RPMI8226 (cell line): ENCODE measurements at places on chromosomes 6 and 20.

DNA sequence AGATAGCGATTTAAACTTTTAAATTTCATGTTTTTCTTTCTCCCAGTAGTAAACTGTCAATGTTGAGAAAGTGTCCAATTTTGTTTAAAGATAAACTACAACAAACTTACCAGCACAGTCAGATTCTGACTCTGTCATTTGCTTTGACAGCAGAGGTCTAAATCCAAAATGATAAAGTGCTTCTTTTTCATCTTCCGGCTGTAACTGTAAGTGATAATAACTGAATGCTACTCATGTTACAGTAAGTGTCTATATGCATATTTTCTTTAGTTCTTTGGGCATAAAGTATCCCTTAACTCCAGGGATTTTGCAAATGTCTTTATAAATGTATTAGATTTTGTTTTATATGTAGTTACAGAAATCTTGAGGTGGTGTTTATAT, 610.4 kb downstream of the RFPL4B start:
- no peak for DNase-seq

- DNase-seq = no peak
Observed at GRCh38 chr20:20755674-20756319, 43.4 kb upstream of the RALGAPA2 start.

GRCh38 chr6:3499603-3500002, 42.8 kb upstream of the SLC22A23 start:
- no peak for DNase-seq

DNA sequence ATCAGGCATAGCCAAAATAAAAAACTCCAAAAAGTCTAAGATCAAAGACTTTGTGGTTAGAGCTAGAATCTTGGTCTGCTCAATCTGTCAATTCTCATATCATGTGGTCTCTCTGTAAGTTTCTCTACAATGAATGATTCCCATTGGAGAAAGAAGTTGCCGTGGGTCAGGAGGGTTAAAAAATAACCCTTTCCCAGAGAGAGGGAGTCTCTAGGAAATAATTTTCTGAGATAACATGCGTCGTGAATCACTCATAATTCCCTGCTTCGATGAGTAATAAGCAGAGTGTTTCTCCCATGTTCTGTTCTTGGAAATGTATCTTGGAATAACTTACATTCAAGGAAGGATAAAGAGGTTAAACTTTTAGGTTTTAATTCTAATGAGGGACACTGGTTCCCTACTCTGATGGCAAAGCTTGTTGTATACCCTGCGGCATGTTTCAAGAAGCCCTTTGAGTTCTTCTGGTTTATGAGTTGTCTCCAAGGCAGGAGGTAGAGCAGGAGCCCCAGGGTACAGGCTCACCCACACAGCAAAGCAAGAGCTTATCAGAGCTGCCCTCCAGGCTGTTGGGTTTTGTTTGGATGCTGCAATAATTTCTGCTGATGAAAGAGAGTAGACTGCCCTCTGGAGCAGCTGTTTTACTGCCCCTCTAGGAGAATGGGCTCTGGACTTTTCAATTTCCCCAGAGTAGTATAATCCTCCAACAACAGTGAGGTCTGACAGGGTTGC, 599.1 kb downstream of the QKI start:
- DNase-seq = no peak

DNA sequence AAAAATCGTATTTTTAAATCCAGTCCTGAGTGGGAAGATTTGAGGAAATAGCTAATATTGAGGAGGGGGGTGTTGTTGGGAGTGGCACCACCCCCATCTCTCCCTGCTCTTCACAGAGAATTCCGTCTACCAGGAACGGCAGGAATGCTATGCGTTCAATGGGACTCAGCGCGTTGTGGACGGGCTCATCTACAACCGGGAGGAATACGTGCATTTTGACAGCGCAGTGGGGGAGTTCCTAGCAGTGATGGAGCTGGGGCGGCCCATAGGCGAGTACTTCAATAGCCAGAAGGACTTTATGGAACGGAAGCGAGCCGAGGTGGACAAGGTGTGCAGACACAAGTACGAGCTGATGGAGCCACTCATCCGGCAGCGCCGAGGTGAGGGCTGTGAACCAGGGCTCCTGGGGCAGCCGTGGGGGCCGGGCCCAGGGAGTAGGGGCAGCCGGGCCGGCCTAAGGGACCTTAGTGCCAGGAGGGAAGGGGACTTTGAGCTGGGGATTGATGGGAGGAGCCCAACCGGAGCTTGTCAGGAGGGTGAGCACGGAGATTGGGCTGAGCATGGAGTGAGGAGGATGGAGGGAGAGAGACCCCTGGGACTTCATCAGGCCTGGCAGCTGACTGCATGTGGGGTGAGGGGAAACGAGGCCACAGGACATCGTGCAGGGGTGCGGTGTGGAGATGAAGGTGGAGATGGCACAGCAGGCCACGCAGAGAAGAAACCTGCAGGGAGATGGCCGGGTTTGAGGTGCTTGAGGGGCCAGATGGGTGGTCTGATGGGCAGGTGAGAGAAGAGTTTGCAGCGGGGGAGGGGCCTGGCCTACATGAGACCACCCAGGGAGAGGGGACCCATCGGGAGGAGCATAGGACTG, 41.3 kb downstream of the HLA-DPB1 start:
- no peak for DNase-seq

DNA sequence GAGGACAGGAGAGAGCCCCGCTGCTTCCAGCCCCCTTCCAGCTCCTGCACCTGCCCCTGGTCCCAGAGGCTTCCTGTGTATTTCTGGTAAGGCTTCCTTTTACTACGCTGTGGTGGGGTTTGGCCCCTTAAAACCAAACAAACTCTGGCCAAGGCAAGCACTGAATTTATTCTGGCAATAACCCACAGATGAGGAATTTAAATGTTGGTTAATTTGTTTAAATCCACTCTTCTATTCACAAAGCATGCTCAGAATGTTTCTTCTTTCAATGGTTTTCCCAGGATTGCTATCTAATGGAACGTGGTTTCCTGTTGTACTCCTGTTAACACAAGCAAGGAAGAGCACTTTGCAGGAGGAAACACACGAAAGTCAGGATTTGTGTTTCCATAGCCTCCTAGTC, 236.5 kb upstream of the FOXQ1 start:
- no peak for DNase-seq

GRCh38 chr6:169896826-169897456, 145.5 kb downstream of the ERMARD start:
- DNase-seq = no peak

- DNase-seq = no peak
Observed at GRCh38 chr6:20154753-20155152, 57.5 kb downstream of the MBOAT1 start.

GRCh38 chr20:47018381-47018780, 123.7 kb downstream of the EYA2 start:
- DNase-seq = no peak

DNA sequence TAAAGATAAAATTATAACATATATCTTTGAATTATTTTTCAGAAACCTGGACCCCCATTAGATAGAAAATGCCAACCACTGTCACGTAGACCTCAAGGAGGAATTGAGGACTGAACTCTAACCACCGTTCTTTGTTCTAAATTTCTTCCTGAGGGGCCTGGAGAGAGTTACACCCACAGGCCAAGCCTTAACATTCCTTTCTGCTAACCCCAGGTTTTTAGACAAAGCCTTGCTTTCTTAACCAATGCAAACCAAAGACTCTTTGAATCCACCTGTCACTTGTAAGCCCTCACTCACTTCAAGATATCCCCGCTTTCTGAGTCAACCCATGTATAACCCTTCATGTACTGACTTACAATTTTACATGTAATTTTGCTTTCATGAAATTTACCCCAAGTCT, 41.0 kb downstream of the SNX14 start:
- no peak for DNase-seq

DNA sequence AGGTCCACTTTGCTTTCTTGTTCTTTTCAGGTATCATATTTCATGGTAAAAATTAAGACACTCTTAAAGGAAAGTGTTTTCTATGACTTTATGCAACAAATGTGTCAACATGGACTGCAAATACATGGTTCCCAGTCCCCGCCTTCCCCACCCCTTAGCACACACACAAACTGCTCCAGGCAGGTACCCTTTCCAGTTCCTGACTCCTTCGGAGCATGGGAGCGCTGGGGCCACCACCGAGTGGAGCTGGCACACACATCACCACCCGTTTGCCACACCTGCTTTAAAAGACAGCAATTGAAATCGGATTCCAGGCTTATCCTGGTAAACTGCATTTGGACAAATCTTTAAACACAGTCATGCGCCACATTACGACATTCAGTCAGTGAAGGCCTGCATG, 22.2 kb downstream of the RNASET2 start:
- no peak for DNase-seq

- DNase-seq = no peak
Observed at GRCh38 chr6:100177956-100178355, 183.9 kb upstream of the MCHR2 start.

DNA sequence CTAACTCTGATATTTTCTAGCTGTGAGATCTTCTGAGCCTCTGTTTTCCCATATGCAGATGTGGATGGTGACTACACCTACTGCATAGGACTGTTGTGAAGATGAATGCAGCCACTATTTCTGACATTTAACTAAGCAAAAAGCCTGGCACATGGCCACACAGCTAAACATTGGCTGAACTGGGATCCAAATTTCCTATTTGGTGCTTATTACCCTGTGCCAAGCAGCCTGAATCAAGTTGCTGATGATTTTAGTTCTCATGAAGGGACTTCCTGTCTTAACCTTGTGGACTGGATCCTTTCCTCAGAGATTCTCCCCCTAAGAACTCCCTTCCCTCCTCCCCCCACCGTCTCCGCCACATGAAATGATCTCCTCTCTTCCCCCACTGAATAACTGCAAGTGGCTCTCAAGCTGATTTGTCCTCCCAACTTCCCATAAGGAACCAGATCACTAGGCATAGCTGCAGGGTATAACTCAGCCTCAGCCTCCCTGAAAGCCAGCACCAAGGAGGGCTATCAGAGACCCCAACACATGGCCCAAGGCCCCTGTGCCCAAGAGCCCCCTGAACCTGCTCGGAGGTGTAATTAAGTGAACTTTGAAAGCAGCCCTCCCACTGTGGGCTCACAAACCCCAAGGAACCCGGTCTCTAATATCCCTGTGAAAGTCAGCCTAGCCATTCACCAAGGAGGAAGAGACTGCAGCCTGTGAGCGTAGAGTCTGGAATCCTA, 55.7 kb downstream of the MAFB start:
- no peak for DNase-seq

DNA sequence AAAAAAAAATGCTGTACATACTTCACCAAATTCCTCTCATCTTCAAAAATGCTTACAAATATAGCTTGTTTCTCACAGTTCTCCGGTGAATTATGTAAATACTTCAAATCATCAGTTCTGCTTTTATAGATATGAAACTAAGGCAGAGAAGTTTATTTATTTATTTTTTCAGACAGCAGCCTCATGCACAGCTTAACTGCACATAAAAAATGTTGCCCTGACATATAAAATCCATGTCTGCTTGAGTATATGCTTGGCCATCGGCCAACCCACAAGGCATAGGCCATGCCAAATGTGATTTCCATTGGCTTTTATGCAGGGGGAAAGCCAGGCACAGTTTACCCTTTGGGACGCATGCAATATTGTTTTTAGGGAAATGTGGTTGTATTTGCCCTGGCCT, 57.3 kb upstream of the PHACTR2 start:
- peak; percentile 25 for DNase-seq

- peak; percentile 66 for DNase-seq
Observed at GRCh38 chr6:31058128-31058894, 48.0 kb downstream of the MUC22 start.

GRCh38 chr6:52297433-52297832, 12.9 kb upstream of the MCM3 start:
- DNase-seq = no peak

DNA sequence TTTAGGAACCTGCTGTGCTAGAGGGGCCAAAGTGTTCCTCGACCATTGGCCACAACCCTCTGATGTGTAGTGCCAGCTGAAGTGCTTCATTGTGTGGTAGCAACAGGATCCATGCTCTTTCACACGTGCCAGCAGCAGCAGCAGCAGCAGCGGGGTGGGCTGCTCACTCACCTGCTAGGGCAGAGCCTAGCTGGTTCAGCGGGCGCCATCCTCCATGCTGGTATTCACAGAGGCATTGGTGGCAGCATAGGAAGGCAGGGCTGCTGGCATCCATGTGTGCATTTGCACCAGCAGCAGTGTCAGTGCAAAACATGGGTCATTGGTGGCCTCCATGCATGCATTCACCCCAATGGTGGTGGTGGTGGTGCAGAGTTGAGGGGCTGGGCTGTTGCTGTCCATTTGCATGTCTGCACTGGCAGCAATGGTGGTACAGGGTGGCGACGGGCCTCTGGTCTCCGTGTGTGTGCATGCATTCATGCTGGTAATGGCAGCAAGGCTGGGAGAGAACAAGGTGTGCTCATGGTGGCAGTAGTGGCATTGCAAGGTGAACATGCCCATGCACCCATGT, 13.2 kb upstream of the TINAG start:
- no peak for DNase-seq

- no peak for DNase-seq
Observed at GRCh38 chr20:61166324-61166723, 85.7 kb upstream of the CDH4 start.

- DNase-seq = no peak
Observed at GRCh38 chr20:9583151-9583550, 68.8 kb downstream of the LAMP5 start.

DNA sequence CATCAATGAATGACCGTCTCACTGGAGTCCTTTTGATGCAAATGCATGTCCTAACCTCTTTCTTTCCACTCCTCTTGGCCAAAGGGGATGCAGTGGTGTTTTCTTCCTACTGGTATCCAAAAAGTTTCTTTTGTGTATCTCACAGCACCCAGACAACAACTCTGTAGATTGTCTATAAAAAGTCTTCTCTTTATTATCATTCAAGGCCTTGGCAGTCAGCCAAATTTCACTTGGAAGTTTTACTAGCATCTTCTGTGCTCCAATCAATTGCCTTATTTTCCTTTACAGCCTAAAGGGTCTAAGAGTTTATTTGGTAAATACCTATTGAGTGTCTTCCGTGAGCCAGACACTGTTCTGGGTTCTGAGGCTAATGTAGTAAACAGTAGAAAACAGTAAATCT, 150.2 kb upstream of the RNF217 start:
- no peak for DNase-seq

GRCh38 chr6:109580519-109580918, 97.5 kb upstream of the ZBTB24 start:
- DNase-seq = no peak
